ENCODE measurements at places on chromosomes 13 and 19.
A peak's percentile ranks its signal among the peaks of the same experiment; 100 is the strongest.

- DNase-seq = no peak
Observed at GRCh38 chr19:30543243-30543945, 171.2 kb downstream of the ZNF536 start.

DNA sequence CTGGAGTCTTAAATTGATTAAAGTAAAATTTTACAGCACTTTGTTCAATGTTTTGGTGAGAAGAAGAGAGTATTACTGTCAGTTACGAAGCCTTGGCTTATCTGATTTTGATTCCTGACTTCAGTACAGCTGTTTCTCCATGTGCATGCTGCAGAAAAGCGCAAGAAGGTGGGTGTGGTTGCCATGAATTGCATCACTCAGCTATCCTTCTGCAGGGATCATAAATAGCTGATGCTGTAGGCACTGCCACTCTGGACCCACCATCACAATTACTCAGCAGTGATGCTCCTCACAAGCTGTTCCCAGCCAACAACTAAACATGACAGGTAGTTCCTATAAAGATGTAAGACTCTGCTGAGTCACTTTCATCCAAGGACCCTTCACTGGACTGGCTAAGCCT, 321.2 kb downstream of the IRS2 start:
- no peak for DNase-seq

DNA sequence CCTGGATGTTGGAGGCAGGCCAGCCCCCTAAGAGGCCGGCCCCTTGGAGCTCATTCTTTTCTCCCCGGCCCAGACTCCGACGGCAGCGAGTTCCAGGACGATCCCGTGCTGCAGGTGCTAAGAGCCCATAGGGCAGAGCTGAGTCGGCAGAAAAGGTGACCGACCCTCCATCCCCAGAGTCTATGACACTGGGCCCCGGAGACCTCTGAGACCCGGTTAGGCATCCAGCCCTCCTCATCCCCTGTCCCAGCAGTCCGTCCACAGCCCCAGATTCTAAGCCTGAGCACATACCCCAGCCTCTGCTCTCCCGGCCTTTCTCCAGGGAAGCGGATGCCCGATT, 7.3 kb upstream of the ARHGAP33 start:
- no peak for DNase-seq

GRCh38 chr13:80504453-80504852, 163.5 kb upstream of the SPRY2 start:
- DNase-seq = no peak

GRCh38 chr13:27920677-27921420, 1.0 kb downstream of the PDX1 start:
- no peak for DNase-seq

DNA sequence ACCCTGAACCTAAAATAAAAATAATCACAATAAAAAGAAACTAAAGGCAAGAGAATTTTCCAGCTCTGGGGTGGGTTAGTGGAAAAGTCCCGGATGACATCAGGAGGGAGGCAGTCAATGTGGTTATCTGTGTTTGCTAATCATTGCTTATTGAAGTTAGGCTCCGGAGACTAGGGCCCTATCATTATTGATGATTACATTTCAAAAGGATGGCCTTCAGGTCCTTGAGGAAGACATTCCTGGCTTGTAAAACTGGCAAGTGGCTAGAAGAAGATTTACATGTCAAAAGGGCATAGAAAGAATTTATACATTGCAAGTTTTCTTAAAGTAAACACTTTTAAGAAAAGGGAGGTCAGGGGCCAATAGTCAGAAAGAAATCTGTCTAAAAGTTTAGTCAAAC, 123.4 kb downstream of the POSTN start:
- DNase-seq = no peak

- no peak for DNase-seq
Observed at GRCh38 chr13:69706807-69707206, 400.8 kb upstream of the ATXN8OS start.

DNA sequence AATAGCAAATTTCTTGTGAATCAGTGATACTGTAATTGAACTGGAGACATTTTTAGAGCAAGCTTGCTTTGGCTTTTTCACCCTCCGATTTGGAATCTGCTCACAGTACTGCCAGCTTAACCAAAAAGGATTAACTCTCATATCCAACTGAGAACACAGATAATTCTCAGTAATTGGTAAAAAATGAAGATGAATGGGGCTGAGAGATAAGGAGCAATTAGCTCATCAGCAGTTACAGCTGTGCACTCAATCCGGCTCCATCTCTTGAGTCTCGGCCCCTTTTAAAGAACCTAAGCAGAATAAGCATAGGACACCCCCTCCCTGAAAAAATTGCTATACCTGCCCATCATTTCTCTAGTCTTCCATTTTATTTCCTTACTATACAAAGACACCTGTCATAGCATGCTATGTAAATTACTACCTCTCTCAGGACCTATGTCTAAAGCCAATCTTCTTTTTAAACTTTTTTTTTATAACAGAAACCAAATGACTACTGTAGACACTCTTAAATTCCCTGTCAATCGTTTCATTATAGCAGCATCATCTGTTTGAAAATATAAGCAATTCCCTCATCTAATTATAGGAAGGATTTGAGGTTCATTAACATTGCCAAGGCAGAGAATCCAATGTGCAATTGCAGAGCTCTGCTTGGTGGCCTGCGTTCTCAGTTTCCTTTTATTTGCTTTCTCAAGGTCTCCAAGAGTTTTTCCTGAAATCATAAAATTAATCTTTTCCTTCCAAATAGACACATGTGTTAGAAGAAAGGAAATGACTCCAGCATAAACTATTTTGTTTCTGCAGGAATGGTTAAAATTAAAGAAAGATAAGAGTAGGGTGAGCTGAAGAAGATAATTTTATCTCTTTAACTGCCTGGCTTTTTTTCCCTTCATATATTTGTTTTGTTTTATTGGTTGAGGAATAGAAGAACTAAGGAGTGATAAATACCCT, 242.1 kb downstream of the DACH1 start:
- no peak for DNase-seq

DNA sequence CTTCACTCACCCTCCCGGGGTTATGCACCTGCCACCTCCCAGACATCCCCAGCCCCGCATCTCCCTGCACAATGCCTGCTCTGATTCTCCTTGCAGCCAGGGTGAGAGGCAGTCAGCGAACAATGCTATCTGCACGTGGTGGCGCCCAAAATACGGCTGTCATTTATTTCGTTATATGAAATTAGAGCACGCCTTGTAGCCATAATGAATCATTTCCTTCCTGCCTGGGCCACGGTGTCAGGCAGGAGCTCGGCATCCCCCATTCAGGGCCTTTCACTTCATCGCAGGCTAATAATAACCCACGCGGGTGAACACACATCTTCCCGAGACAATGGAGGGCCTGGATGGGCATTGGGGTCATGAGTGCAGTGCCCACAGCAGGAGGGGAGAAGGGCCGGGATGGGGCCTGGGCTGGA, 143.8 kb upstream of the ZNF507 start:
- no peak for DNase-seq

- peak; percentile 21 for DNase-seq
Observed at GRCh38 chr13:112616586-112617362, 28.8 kb upstream of the TUBGCP3 start.

- no peak for DNase-seq
Observed at GRCh38 chr13:47646298-47646697, 354.8 kb downstream of the SUCLA2 start.

- no peak for DNase-seq
Observed at GRCh38 chr19:1302533-1303239, 17.0 kb downstream of the EFNA2 start.

GRCh38 chr19:14540741-14541525, 11.5 kb downstream of the TECR start:
- no peak for DNase-seq

- DNase-seq = no peak
Observed at GRCh38 chr13:42883771-42884467, 102.5 kb downstream of the FAM216B start.

- no peak for DNase-seq
Observed at GRCh38 chr19:5694167-5694955, 4.3 kb downstream of the RPL36 start.

DNA sequence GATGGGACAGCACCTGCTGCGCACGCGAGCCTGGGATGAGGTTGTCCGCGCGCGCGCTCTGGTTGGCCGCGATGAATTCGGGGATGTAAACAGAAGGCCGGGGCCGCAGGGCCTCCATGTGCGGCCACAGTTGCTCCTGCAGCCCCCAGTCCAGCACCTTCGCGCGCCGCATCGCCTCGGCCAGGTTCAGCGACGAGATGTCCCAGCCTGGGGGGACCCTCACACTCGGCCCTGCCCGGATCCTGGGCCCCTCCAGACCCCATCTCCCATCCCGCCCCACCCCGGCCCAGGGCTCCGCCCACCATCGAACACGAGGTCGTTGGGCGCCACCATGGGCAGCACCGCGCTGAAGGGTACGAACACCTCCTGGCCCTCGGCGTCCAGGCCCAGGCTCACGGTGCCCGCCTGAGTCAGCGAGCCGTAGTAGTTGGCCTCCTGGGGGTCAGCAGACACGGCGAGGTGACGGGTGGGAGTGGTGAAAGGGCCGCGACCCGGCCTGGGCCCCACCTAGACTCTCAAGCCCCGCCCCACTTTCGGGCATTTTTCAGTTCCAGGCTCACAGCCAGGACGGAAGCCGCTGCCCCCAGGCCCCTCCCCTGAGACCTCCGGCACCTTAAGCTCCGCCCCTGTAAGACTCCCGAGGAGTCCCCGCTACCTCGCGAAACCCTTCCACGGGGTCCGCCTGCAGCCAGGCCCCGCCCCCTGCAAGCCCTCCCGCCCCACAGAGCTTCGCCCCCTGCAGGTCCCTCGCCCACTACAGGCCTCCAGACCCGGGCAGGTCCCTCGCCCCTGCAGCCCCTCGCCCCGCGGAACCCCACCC, 1.1 kb downstream of the ISYNA1 start:
- DNase-seq = peak; percentile 74
